CD4-positive, alpha-beta T cell treated with Interleukin-1 beta for 1 hour (primary cell): ENCODE measurements at places on chromosomes 6 and 20.

DNA sequence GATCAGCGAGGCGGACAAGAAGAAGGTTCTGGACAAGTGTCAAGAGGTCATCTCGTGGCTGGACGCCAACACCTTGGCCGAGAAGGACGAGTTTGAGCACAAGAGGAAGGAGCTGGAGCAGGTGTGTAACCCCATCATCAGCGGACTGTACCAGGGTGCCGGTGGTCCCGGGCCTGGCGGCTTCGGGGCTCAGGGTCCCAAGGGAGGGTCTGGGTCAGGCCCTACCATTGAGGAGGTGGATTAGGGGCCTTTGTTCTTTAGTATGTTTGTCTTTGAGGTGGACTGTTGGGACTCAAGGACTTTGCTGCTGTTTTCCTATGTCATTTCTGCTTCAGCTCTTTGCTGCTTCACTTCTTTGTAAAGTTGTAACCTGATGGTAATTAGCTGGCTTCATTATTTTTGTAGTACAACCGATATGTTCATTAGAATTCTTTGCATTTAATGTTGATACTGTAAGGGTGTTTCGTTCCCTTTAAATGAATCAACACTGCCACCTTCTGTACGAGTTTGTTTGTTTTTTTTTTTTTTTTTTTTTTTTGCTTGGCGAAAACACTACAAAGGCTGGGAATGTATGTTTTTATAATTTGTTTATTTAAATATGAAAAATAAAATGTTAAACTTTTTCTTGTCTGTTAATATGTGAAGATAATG lies 2.2 kb downstream of the HSPA1B start:
- no peak for DNase-seq

- no peak for DNase-seq
These were observed 177.5 kb upstream of the MMS22L start for GRCh38 chr6:97460394-97461080.

DNA sequence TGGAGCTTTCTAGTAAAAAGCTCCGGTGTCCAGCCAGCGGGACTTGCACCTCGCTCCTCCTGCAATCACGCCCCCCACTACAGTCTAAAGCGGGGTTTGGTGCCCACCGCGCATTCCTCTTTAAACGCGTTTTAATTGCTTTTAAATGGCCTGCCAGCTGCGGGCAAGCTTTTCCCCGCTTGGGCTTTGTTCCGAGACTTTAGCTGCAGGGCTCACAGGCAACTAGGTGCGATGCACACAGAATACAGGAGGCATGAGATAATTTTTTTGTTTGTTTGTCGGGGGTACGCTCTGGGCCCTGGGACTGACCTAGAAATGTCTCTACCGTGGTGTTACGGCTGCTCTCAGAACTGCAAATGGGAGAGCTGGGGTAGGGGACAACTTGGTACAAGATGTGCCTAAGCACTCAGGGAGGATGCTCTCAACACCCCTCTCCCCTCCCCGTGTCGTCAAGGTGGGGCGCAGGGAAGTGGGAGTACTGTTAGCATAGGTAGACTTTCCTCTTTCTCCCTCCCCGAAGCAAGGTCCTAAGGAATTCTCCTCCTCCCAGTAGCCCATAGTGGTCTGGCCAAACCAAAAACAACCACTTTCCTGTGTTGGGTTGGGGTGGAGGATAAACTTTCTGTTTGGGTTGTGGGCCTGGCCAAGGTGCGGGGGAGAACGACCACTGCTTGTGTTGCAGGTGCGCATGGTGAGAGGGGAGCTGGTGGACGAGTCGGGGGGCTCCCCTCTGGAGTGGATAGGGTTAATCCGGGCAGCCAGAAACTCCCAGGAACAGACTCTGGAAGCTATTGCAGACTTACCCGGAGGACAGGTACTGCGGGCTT lies 1.6 kb downstream of the PRDM13 start:
- DNase-seq: no peak

- DNase-seq: no peak
These were observed 92.3 kb upstream of the CARMIL1 start for GRCh38 chr6:25186919-25187318.

DNA sequence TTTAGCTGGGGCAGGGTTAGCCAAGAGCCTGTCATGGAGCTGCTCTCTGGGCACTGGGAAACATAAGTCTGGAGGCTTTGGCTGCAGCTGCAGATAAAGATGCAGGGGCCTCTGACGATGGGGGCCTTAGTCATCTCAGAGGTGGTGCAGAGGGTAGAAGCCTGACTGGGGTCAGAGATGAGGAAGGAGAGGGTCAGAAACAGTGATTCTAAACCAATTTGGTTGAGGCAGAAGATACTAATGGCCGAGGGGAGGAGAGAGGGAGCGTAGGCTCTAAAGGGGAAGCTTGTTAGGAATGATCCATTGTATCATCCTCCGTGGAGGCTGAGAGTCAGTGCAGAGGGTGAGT lies 33.8 kb downstream of the PLEKHG1 start:
- no peak for DNase-seq

DNA sequence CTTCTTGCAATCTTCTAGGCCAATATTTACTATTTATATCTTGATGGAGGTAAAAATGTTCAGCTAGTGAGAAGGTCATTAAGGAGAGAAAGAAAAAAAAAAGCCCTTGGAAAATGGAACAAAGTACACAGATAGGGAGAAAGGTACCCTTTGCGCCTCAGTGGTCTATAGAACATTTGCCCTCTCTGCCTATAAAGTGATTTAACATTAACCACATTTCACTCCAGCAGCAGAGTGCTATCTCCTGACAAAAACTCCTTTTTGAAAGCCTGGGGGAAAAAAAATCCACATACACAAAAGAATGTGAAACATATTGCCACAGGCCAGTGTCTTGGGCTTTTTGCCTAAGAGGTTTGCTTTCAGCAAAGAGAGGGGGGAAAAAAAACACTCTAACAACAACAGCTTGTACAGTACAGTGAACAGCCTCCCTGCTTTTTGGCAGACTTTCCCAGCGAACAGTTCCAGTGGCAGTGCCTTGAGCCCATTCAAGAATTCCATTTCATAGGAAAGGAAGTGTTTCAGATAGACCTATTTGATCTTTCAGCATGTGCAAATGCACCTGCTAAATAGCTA lies 695 bp downstream of the ARHGAP18 start:
- DNase-seq: no peak
